ENCODE measurements at places on chromosomes 1 and 21.

DNA sequence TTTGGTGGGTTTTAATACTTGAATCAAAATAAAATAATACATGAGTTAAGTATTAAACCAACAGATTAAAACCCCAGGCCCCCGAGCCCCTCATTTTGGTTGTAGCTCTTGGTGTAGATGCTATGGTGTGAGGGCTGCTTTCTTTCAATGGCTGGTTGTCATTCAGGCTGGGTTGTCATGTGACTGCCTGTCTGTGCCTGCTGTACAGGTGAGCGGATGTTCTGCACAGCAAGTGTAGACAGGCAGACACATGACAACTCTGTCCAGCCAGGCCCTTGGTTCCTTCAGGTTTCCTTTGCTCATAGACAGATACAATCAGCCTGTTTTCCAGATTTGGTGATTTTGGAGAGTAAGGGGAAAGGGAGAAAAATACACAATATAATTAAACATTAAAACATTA is 281.9 kb upstream of the C1orf105 start:
- no peak for DNase-seq
- no peak overlapping the region for H3K4me3 ChIP-seq
- no peaks in the 10 kb centered on the region for H3K36me3 ChIP-seq
- no peaks in the 10 kb centered on the region for H3K27me3 ChIP-seq
- no peak overlapping the region for H3K27ac ChIP-seq

DNA sequence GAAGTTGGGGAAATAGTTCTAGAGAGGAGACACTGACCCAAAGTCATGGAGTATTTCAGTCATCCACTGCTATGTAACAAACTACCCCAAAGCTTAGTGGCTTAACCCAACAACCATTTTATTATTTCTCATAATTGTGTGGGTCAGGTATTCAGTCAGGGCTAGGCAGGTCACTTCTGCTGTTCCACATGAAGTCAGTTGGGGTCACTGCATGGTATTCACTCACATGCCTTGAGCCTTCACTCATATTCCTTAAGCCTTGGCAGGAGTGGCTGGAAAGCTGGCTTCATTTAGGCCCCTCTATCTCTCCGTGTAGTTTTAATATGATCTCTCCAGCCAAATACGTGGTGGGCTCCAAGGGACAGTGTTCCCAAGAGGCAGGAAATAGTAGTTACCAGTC is 17.5 kb upstream of the RNF11 start:
- H3K4me3 ChIP-seq = no peak overlapping the region
- H3K27me3 ChIP-seq = no peaks in the 10 kb centered on the region
- DNase-seq = no peak
- H3K36me3 ChIP-seq = no peaks in the 10 kb centered on the region
- peaks cover 27% of the 10 kb centered on the region for H3K4me1 ChIP-seq
- no peak overlapping the region for H3K27ac ChIP-seq

DNA sequence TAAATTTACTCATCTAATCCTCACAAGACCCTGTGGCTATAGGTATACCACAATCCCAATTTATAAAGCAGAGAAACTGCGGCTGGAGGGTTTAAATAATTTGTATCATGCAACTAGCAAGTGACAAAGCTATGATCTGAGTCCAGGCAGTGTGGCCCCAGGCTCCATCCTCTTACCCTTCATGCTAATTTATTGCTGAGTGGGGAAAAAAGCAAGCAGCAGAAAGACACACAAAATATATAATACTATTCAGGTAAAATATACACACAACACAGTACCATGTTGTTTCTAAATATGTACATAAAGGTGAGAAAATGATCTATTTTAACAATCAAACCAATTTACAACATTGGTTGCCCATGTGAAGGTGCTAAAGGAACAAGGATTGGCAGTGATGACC is 17.3 kb upstream of the LORICRIN start:
- H3K4me3 ChIP-seq = no peak overlapping the region
- H3K27me3 ChIP-seq = peaks cover 8% of the 10 kb centered on the region
- no peak for DNase-seq

GRCh38 chr1:24888971-24889676 is 41.0 kb downstream of the RUNX3 start:
- H3K27ac ChIP-seq = no peak overlapping the region
- H3K36me3 ChIP-seq = peaks cover 14% of the 10 kb centered on the region
- peaks cover 15% of the 10 kb centered on the region for H3K27me3 ChIP-seq
- H3K4me3 ChIP-seq = no peak overlapping the region
- no peak for DNase-seq

DNA sequence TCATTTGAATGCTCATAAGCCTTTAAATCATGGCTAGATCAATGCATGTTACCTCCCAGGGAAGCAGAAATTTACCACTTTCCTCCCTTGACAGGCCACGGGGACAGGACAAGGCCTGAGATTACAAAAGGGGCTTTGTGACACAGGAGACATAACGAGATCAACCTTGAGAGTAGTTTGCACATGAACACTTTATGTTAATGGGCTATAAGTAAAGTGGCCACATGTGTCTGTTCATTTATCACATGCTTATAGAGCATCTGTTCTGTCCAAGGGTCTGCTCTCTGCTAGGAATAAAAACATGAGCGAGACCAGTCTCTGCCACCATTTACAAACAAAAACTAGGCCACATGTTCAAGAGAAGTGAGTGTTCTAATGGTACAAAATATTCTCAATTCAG is 144.1 kb upstream of the C8B start:
- no peaks in the 10 kb centered on the region for H3K27me3 ChIP-seq
- H3K27ac ChIP-seq = no peak overlapping the region
- H3K4me3 ChIP-seq = no peak overlapping the region
- H3K36me3 ChIP-seq = no peaks in the 10 kb centered on the region

GRCh38 chr1:26148887-26149286 is 10.0 kb upstream of the FAM110D start:
- no peaks in the 10 kb centered on the region for H3K36me3 ChIP-seq
- peaks cover 2% of the 10 kb centered on the region for H3K4me1 ChIP-seq
- H3K4me3 ChIP-seq = no peak overlapping the region
- H3K27ac ChIP-seq = no peak overlapping the region
- peaks cover 38% of the 10 kb centered on the region for H3K27me3 ChIP-seq

DNA sequence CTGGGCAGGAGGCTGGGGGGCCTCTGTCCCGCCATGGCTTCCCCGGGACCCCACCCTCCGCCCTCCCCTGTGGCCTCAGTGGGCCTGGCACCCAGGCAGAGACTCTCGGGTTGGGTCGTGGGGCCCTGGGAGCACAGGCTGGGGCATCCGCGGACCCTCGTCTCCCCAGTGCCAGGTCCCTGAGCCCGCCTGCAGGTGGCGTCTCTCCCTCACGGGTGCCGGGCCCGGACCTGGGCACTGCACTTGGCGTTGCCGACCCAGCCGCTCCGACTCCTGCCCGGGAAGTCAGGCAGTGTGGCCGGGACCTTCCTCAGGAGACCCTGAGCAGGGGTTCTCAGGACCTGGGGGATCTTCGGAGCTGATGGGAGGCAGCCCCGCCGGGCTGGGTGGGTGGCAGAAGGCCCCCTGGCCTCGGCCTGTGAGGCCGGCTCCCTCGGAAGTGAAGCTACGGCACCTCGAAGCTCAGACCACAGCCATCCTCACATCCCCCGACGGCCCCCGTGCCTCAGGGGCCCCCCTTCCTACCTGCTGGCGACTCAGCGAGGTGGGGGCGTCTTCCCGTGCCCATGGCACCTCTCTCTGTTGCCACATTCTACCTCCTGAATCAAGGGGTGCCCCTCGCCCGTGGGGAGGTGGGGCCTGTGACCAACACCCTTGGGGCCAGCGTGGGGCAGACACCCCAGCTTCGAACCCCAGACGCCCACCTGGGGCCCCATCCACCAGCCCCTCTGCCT is 6.4 kb upstream of the C1orf159 start:
- H3K36me3 ChIP-seq = no peaks in the 10 kb centered on the region
- H3K4me3 ChIP-seq = no peak overlapping the region
- H3K4me1 ChIP-seq = peaks cover 10% of the 10 kb centered on the region
- peak; percentile 87 for DNase-seq
- no peak overlapping the region for H3K27ac ChIP-seq

GRCh38 chr1:230080822-230081221 is 13.8 kb downstream of the GALNT2 start:
- H3K27ac ChIP-seq = no peak overlapping the region
- no peaks in the 10 kb centered on the region for H3K27me3 ChIP-seq
- DNase-seq = no peak
- H3K4me3 ChIP-seq = no peak overlapping the region
- peaks cover 44% of the 10 kb centered on the region for H3K4me1 ChIP-seq

- no peak overlapping the region for H3K27ac ChIP-seq
- no peak overlapping the region for H3K4me3 ChIP-seq
- H3K27me3 ChIP-seq = no peaks in the 10 kb centered on the region
- H3K4me1 ChIP-seq = no peaks in the 10 kb centered on the region
Measured at GRCh38 chr1:63255153-63255552, 67.2 kb upstream of the FOXD3 start.

DNA sequence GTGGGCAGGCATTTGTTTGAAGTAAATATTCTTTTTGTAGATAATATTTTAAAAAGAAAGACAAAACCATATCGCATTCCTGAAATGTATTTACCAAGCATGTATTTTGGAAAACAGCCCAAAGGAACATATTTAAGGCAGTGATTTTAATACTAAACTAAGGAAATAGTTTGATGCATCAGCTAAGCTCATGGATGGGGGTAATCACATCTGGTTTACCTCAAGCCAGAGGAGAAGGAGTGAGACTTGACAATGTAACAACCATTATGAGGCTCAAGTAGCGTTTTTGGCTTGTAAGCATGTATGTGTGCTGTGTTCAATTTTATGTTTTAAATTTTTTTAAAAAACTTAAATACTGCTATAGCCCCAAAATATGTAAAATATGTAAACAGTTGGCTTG is 390.5 kb downstream of the DISC1 start:
- DNase-seq = no peak
- no peak overlapping the region for H3K4me3 ChIP-seq
- H3K27ac ChIP-seq = no peak overlapping the region
- H3K27me3 ChIP-seq = no peaks in the 10 kb centered on the region
- H3K4me1 ChIP-seq = no peaks in the 10 kb centered on the region
- H3K36me3 ChIP-seq = no peaks in the 10 kb centered on the region

DNA sequence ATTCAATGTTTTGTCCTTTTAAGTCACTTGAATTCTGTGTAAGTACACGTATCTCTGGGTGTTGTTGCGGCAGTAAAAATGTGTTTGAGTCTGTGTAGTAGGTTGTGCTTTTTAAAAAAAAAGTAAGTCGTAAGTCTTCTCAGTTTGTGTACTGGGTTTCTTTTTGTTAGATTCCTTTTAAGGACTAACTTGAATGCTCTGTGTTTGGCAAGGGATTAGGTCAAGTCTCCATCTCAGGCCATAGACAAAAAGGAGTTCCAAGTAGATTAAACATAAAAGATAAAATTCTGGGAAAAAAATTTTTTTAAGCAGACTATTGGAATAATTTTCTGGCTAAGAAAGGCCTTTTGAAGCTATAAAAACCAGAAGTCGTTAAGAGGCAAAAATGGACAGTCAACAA is 113.1 kb downstream of the ATP5PO start:
- H3K4me1 ChIP-seq = no peaks in the 10 kb centered on the region
- no peak overlapping the region for H3K4me3 ChIP-seq
- no peaks in the 10 kb centered on the region for H3K27me3 ChIP-seq

GRCh38 chr1:231580874-231581273 is 45.7 kb upstream of the DISC1 start:
- DNase-seq = no peak
- peaks cover 2% of the 10 kb centered on the region for H3K4me1 ChIP-seq
- no peaks in the 10 kb centered on the region for H3K36me3 ChIP-seq
- H3K27me3 ChIP-seq = no peaks in the 10 kb centered on the region

DNA sequence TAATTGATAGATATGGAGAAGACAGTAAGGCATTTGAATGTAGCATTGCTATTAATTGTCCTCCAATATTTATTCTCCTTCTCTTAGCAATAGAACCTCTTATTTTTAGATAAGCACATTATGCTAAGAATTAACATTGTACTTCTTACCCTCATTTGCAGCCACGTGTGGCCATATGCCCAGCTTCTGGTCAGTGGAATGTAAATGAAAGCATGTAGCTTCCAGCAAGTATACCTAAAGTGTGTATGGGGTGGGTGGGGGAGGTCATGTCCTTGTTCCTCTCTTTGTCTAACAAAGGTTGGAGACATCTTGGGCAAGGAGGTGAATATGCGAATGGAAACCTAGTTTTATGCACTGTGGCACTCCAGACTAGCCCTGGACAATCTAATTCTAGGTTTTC is 133.6 kb upstream of the HMCN1 start:
- no peaks in the 10 kb centered on the region for H3K36me3 ChIP-seq
- H3K27ac ChIP-seq = no peak overlapping the region
- peaks cover 6% of the 10 kb centered on the region for H3K4me1 ChIP-seq

GRCh38 chr1:168792142-168792541 is 63.1 kb upstream of the DPT start:
- DNase-seq = no peak
- H3K4me3 ChIP-seq = no peak overlapping the region
- H3K27ac ChIP-seq = no peak overlapping the region

- no peak for DNase-seq
- no peaks in the 10 kb centered on the region for H3K4me1 ChIP-seq
- H3K36me3 ChIP-seq = peaks cover 72% of the 10 kb centered on the region
- no peak overlapping the region for H3K27ac ChIP-seq
- no peaks in the 10 kb centered on the region for H3K27me3 ChIP-seq
- H3K4me3 ChIP-seq = no peak overlapping the region
Measured at GRCh38 chr1:53256511-53257453, 18.5 kb upstream of the MAGOH start.

GRCh38 chr1:32063261-32063681 is 9.5 kb upstream of the TMEM39B start:
- no peak for DNase-seq
- peaks cover 41% of the 10 kb centered on the region for H3K36me3 ChIP-seq
- H3K4me3 ChIP-seq = no peak overlapping the region
- H3K27me3 ChIP-seq = no peaks in the 10 kb centered on the region
- no peak overlapping the region for H3K27ac ChIP-seq

GRCh38 chr1:175364424-175365076 is 172.0 kb upstream of the KIAA0040 start:
- H3K27me3 ChIP-seq = peaks cover 30% of the 10 kb centered on the region
- H3K36me3 ChIP-seq = no peaks in the 10 kb centered on the region
- H3K27ac ChIP-seq = no peak overlapping the region
- H3K4me3 ChIP-seq = no peak overlapping the region
- DNase-seq = no peak

DNA sequence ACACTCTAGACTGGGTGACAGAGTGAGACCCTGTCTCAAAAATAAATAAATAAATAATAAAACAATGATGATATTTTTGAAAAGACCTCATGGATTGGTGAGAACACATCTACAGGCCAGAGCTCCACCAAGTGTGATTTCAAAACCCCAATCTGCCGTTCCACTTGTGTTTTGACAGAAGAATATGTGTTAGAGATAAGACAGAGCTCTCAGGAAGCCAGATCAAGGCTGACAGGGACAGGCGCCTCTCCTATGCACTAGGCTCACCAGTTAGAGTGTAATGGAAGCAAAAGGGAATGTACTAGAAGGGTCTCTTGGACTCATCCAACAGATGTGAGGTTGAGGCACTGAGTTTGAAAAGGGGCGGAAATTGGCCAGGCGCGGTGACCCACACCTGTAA is 110.7 kb upstream of the ERRFI1 start:
- H3K4me1 ChIP-seq = no peaks in the 10 kb centered on the region
- no peaks in the 10 kb centered on the region for H3K36me3 ChIP-seq
- no peak for DNase-seq
- no peak overlapping the region for H3K4me3 ChIP-seq
- H3K27me3 ChIP-seq = peaks cover 25% of the 10 kb centered on the region

All from activated CD4-positive, alpha-beta memory T cell treated with anti-CD3 and anti-CD28 coated beads, Interleukin-2, amount 10 ng/mL, durations not matched to agents 7 days and 5 days (primary cell).